ENCODE measurements at places on chromosomes 13 and 19.

GRCh38 chr13:44128552-44129001, 245.0 kb upstream of the SERP2 start:
- DNase-seq, result no peak

- DNase-seq, result no peak
Measured at GRCh38 chr13:94880463-94880862, 168.1 kb upstream of the SOX21 start.

DNA sequence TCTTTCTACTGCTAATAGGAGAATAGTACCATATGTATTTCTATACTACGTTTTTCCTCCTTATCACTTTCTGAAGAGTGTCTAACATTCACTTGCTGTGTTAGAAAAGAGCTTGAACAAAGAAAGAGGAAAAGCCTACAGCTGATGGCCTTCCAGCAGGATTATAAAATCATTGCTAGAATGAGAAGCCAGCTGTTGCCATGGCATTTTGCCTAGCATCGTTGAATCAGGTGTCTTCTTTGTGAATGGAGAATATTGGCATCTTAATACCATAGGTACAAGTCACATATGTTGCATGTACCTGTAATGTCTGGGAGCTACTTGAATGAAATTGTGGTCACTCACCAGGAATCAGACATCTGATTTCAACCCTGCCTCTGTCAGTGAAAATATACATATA, 1174.9 kb downstream of the PCDH17 start:
- no peak for DNase-seq

- DNase-seq, result no peak
Measured at GRCh38 chr13:66921437-66921836, 308.7 kb downstream of the PCDH9 start.

DNA sequence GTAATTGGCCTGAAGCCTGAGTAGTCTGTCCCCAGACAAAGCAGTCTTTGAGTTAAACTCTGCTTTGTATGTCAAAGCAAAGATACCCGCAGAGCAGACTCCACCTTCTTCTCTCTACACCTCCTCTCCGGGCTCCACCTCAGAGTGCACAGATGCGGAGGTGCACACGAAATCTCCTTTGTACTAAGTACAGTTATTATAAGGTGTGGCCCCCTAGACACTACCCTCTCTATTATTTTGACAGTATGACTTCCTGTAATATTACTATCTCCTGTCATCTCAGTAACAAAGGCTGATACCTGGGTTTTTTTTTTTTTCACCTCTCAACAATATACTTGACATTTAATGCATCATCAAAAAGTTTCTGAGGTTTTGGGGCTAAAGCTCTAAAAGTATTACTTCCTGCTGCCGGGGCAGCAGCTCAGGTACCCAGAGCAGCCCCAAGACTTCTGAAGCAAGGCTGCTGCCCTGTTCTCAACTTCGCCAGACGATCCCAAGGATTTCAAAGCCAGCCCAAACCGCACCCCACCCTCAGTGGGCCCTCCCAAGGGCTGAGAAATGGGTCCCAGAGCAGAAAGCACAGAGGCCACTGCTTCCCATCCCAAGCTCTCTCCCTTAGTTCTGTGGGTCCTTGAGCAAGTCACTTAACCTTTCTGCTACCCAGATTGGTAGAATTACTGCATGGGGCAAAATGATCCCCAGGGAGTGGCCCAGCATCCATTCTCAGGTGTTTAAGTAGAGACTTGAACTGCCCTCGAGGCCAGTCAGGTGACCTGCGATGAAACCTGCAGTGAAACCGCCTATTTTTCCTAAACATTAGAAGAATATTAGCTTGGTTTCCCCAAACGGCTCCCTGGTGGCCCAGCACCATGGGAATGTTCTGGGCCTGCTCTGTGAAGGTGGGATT, 180.6 kb downstream of the FOXO1 start:
- DNase-seq, result no peak

GRCh38 chr13:29165216-29165615, 345.1 kb downstream of the MTUS2 start:
- DNase-seq, result no peak

- DNase-seq, result no peak
Measured at GRCh38 chr19:40705362-40705651, 11.4 kb downstream of the COQ8B start.

- DNase-seq, result no peak
Measured at GRCh38 chr19:23867895-23868294, 46.8 kb upstream of the ZNF726 start.

DNA sequence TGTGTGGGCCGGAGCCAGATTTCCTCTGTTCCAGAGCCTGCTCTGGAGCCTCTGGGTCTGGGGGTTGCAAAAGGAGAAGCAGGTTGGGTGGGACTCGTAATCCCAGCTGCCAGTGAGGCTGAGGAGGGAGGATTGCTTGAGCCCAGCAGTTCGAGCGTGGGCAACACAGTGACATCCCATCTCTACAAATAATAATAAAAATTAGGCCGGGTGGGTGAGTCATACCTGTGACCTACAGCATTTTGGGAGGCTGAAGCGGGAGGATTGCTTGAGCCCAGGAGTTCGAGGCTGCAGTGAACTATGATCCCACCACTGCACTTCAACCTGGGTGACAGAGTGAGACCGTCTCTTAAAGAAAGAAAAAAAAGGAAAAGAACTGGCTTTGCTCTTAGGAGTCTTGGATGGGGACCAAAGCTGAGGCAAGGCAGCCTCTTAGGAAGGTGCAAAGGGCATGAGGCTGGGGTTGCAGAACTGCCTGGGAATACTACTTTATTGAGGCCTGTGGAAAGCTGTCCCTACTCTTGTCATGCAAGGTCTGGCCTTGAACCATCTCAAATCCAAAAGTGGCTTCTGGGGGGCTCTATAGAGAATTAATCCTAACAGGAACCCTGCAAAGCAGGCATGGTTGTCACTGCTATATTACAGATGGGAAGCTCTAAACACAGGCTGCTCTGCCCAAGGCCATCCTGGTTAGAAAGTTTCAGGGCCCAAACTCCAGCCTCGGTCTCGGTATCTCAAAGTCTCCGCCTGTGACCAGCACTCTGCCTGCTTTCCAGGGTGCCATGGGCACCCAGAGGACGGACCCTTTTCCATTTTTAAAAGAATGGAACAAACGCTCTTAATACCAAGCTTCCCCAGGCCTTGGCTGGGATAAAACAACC, 880 bp upstream of the C19orf12 start:
- no peak for DNase-seq

DNA sequence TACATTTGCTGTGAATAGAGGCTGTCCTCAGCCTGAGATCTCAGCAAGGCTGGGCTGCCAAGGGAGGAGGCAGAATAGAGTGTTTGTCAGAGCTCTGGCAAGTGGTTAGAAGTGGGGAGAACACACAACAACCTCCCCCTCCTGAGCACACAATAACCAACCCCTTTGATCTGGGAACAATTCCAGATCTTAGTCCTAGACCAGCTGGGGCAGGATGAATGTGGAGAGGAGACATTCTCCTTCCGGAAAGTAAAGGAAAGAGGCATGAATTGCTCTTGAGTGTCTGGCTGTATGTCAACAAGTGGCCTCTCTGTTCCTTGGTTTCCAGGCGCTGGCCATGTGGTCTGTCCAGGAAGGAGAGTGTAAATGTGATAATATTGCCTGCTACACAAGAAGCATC, 114.9 kb upstream of the TMTC4 start:
- DNase-seq, result no peak

GRCh38 chr13:110471833-110472162, 89.7 kb downstream of the RAB20 start:
- no peak for DNase-seq

- DNase-seq, result no peak
Measured at GRCh38 chr13:26025771-26026170, 26.0 kb downstream of the SHISA2 start.

DNA sequence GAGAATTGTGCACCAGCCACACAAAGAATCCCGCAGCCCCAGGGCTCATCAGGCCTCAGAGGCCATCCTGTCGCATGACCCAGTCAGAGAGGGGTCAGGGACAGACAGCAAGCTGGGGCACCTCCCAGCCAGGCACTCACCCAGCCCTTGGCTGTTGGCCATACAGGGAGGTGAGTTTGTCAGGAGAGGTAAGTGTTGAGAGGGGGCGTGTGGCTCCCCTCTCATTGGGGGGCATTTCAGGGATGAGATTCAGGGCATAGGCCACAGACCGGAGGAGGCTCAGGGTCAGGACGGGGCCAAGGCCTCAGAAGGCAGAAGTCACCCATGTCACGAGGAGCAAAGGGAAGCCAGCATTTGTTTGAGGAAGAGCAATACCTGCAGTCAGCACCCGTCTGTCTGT, 37.1 kb downstream of the MYO9B start:
- no peak for DNase-seq

- no peak for DNase-seq
Measured at GRCh38 chr19:7072541-7072940, 3.0 kb downstream of the ZNF557 start.

GRCh38 chr13:99501848-99502301, 603 bp downstream of the TM9SF2 start:
- no peak for DNase-seq

DNA sequence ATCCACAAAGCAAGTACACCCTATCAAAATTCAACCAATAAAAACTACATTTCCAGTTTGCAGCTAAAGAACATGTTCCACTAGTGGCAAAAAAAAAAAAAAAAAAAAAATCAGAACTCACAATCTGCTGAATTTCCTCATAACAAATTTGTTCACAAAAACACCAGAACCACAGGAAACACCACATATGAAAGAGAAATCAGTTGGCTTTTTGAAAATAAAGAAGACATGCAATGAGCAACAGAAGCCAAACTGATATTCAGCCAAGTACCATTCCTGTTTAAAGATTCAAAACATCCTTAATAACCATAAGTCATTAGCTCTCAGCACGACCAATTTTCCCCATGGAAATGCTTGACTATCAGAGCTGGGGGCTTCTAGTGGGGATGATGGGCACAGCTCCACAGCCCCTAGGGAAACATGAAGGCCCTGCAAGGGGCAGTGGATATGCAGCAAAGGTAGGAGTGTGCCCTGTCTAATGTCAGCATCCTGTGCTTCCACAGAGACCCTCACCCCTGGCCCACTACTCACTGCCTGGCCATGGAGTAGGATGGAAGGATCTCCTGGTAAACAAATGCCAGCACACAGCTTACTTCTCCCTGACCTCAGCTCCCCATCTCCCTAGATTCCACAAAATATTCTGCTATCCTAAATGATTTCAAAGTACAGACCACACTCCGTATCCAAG, 74.0 kb upstream of the DOCK9 start:
- DNase-seq, result no peak

DNA sequence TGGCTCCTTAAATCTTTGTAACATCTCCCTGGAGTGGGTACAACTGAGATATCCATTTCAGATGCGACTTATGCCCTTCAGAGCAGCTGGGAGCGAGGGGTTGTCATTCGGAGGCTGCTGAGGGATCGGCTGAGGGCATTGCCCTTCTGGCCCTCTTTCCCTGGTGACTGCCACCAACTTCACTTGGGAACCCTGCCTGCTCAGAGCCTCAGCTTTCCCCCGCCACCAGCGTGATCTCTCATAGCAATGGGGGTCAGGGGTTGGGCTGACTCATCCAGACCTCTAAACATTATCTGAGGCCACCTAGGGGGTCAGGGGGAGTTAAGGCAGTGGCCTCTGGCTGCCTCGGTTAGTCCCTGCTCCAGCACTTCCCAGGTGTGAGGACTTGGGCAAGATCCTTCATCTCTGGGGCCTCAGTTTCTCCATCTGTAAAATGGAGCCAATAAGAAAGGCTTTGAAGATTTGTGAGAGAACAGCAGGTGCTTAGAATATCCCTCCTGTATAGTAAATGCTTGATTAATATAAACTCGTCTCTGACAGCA, 1.1 kb downstream of the PRX start:
- no peak for DNase-seq

DNA sequence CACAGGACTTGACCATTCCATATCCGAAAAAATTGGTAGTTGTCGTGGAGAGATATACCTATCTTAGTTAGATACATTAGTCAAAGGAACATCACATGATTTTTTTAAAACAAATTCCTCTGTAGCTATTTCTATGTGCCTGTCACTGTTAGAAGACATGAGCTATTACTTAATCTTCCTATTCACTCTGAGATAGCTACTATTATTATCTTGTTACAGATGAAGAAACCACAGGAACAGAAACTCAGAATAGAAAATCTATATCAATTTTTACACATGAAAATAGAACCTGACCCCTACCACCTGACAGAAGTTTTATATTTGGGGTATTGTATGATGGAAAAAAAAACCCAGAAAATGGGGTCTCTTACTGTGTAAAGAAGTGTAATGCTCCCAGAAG, 68.9 kb upstream of the TDRD3 start:
- DNase-seq, result no peak

DNA sequence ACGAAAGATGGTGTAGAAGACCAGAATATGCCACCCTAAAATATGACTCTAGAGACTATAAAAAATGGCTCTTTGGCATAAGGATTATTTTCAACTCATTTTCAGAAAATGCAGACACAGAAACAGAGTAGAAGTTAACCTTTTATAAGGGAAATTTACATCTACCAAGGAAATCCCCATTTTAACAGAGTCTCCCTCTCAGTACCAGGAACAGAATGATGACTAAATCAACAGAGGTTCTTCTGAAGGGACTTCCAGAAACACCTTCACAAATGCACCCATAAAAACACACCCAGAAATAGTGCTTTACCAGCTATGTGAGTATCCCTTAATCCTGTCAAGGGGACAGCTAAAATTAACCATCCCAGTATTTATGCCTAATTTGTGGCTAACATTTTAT, 29.1 kb downstream of the PLPP2 start:
- DNase-seq, result no peak

GRCh38 chr13:112392719-112393118, 16.6 kb downstream of the SPACA7 start:
- DNase-seq, result no peak

- DNase-seq, result no peak
Measured at GRCh38 chr13:20993661-20994440, 67.5 kb downstream of the LATS2 start.

DNA sequence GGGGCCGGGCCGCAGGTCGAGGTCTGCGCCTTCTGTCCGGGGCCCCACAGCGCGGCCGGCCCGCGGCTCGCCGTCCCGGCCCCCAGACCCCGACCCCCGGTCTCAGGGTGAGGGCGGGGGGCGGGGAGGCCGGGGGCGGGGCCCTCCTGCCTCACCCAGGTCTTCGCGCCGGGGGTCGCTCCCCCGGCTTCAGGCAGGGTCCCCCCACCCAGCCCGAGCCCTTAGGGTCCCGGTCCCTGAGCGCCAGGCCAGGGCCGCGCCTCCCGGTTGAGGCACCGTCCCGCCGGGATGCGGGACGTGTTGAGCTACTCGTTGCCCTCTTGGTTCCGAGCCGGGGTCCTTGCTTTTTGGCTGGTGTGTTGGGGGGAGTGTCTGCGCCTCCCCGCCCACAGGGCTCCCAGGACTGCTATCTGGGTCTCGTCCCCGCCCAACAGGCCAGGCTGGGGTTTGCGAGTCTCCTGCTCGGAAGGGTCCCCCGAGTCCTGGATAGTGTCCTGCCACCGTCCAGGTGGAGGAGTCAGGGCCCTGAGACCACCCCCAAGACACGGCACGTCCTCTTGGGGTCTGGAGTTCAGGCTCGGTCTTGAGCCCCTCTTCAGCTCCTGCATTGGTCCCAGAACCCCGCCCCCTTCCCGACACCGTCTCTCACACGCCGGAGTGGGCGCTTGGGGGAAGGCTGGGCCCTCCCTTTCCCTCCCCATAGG, 452 bp downstream of the PIAS4 start:
- no peak for DNase-seq
